ENCODE measurements at places on chromosomes 3 and 15.

DNA sequence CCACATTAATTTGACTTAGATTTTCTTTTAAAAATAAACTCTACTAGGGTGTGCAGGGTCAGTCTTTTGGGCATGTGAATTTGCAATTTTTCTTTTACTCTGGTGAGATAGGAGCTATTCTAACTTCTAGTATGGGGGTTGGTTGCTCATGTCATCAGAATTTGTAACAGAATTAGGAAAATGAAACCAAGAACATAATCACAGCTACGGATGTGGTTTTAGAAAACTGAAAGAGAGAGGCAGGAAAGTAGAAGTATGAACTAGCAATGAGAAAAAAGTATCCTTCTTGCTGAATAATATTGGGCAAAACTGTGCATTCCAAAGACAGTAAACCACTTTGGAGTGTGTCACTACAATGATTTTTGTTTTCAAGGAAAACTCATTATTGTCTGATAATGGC lies 43.3 kb downstream of the ADPGK start:
- DNase-seq, result no peak

DNA sequence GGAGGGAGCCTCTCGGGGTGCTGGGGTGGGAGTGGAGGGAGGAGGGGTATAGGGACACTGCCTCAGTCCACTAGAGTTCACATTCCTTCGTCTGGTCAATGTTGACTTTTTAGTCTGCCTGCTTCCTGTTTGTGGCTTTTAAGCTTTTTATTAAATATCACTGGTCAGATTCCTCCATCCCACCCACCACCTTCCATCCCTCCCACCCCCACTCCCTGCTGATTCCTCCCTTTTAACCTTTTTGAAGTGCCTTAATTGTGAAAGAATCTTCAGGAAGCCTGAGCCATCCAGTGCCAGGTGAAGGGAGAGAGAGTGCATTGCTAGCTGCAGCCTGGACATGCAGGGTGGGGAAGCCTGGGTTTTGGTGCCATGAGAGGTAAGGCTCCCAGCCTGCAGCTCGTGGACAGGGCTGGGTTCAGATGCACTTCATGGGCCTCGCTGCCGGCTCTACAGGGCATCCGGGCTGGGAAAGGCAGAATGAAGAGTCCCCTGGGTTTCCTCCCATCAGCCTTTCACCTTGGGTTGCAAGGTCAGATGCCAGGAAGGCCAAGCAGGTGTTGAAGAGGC lies 105.9 kb downstream of the DNAJB8 start:
- DNase-seq, result no peak

- DNase-seq, result no peak
These were observed 911.6 kb downstream of the ROBO1 start for GRCh38 chr3:78856164-78856563.

DNA sequence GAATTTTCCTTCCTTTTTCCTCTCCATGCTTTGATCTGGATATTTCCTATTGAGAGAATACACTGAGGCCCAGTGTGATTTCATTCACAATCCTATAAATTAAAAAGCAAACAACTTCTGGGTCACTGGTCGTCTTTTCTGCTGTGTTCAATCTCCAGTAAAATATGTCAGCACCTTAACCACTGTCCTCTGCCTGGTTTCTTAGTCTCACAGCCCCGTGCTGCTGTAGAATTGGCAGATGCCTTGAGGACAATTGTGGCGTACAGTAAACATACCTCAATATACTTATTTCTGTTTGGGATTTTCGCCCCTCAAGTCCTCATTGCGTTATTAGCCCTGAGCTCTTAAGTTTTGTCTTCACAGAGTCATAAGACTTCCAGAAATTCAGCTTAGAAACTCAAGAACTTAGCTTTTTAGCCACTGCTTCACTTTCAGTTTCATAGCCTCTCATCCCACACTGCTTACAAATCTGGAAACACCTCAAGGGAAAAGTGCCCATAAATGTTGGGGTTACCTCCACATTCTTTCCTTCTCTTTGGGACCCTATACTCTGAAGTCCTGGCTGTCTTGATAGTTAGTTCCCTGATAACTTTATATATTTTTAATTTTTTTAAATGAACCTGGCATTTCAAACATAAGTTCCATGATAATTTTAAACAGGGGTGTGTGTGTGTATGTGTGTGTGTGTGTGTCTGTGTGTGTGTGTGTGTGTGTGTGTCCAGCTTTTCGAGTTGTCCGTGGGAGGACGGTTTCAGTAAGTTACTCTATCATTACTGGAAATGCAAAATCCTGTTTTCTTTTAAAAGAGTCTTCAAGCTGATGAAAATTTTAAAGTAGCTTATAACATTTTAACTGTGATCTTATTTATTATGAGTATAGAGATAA lies 238.4 kb upstream of the CTDSPL start:
- DNase-seq, result no peak

DNA sequence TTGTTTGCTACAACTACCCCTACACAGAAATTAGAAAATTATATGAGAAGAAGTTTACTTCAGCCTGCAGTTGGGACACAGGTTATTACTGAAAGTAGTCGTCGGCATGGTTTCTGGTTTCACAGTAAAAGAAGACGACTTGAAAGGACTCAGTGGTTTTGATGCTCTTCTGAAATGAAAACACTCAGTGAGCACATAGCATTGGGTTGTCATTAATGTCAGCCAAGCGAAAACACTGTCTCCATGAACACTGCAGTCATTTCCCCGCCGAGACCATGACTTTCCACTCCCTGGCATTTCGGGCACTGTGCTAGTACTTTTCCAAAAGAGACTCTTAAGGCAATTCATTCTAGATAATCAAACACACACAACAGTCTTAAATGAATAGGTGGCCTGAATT lies 69.2 kb upstream of the ICE2 start:
- no peak for DNase-seq

GRCh38 chr3:53182764-53183355 lies 21.9 kb downstream of the PRKCD start:
- DNase-seq, result no peak

- DNase-seq, result no peak
These were observed 65.8 kb upstream of the ICE2 start for GRCh38 chr15:60544581-60545264.

DNA sequence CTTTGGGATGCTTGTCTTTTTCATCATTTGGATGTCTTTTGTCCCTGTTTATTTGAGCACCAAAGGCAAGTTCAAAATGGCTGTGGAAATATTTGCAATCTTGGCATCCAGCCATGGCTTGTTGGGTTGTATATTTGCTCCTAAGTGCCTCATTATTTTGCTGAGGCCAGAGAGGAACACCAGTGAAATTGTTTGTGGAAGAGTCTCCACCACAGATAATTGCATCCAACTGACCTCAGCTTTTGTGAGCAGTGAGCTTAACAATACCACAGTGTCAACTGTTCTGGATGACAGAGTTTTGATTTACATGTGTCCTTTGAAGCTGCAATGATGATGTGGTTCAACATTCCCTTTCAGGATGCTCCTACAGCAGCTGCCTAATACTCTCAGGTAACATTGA lies 83.0 kb upstream of the KCNAB1 start:
- no peak for DNase-seq

DNA sequence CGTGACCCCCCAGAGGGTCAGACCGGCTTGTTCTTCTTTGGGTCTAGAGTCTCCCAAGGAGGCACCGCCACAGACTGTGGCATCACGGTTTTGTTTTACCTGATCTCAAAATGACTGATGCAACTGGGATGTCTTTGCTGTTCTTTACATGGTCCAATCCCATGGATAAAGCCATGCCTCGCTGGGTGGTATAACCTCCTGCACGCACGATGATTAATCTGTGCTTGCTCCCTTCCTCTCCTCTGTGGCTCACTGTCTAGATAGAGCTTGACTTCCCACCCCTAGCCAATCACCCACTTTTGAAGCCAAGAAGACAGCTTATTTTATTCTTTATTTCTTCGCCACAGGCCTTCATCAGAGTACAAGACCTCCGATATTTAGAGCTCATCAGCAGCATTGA lies 36.6 kb upstream of the RHO start:
- DNase-seq, result no peak

GRCh38 chr3:39186692-39187151 lies 5.7 kb downstream of the XIRP1 start:
- no peak for DNase-seq

- DNase-seq, result no peak
These were observed 656.0 kb downstream of the MCTP2 start for GRCh38 chr15:94887391-94887790.

- no peak for DNase-seq
These were observed 9.8 kb downstream of the DPH3 start for GRCh38 chr3:16254916-16255315.

DNA sequence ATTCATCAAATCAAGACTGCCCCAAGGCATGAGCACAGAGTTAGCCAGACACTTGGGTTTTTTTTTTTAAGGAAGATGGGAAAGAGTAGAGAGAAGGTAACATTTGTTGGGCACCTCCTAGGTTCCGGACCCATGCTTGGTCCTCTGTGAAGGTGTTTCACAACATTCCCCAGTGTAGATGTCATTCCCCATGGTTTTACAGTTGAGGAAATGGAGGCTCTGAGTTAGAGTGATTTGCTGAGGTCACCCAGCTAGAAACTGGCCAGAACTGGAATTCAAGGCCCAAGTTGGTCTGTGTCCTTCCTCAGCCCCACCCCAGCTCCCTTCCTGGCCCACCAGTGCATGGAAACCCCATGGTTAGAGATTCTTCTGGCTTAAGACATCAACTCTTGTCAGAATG lies 19.9 kb downstream of the WNT7A start:
- no peak for DNase-seq

DNA sequence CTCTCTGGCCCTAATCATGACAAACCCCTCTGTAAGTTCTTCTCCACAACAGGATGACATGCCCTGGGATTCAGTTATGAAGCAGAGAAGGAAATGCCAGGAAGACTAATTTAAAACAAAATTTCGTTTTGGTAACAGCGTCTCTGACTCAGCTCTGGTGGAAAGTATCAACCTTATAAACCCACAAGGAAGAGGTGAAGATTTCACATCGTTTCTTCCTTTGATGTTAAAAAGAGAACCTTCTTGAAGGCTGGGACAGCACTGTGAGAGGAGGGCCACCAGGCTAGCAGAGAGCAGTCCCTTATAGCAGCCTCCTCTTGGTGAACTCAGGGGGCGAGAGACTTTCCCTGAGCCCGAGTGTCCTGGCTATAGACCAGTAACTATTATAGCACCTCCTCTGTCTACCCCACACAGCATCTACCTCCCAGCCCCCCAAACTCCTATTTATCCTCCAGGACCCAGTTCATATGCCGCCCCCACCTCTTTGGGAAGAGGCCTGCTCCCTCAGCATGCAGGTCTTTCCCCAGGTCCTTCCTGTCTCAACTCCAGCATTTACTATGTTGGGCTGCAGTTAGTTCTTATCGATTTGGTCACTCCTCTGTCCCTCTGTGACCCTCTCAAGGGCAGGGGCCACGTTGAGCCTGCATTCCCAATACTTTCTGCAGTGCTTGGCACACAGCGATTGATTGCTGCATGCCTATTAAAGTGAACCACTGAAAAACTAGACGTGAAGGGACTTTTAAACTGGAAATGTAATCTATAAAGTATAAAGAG lies 321.5 kb upstream of the ICE2 start:
- no peak for DNase-seq

GRCh38 chr15:92163641-92164040 lies 230.0 kb upstream of the ST8SIA2 start:
- no peak for DNase-seq

GRCh38 chr3:8784676-8785435 lies 15.4 kb upstream of the OXTR start:
- DNase-seq, result no peak

GRCh38 chr15:28289694-28290463 lies 32.1 kb downstream of the HERC2 start:
- no peak for DNase-seq

DNA sequence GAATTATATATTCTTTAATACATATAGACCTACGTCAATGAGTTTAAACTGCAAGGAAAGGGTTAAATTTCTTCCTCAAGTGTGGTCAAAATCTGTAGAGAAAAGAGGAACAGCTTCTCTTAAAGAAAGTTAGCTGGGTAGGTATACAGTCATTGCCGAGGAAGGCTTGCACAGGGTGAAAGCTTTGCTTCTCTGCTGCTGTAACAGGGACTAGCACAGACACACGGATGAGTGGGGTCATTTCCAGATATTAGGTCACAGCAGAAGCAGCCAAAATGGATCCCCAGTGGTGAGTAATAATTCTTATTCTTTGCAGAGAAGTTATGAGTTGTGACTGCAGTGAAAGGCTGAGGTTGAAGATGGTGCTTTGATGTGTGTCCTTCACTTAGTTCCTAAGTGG lies at the start of gene CD86:
Gene CD86 (plus strand): TSS at position 148 of the 400 bp plus-strand sequence. CDS start 128 bp downstream, at position 276.
- no peak for DNase-seq

GRCh38 chr15:75989045-75989444 lies 23.2 kb downstream of the NRG4 start:
- no peak for DNase-seq

GRCh38 chr15:42010434-42010833 lies 10.4 kb downstream of the PLA2G4E start:
- no peak for DNase-seq

DNA sequence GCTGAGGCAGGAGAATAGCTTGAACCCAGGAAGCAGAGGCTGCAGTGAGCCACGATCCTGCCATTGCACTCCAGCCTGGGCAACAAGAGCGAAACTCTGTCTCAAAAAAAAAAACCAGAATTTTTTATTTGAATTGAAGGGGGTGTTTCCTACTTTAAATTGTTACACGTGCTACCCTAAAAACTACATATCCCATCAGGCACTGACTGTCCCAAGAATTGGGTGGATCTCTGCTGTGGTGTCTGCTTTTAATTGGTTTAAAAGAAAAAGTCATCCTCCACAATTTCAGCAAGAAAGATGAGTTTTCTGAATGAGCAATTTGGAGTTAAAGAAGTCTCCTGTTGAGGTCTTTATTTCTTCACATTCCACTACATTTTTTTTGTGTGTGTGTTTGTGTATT lies 2.1 kb downstream of the PDIA3 start:
- DNase-seq, result no peak

DNA sequence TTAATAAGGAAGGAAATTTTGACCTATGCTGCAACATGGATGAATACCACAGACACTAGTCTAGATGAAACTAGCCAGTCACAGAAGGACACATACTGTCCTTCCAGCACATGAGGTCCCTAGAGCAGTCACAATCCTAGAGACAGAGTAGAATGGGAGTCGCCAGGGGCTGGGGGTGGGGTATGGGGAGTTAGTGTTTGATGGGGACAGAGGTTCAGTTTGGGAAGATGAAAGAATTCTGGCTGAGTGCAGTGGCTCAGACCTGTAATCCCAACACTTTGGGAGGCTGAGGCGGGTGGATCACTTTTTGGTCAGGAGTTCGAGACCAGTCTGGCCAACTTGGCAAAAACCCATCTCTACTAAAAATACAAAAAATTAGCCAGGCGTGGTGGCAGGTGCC lies 99.2 kb downstream of the TPRA1 start:
- no peak for DNase-seq

DNA sequence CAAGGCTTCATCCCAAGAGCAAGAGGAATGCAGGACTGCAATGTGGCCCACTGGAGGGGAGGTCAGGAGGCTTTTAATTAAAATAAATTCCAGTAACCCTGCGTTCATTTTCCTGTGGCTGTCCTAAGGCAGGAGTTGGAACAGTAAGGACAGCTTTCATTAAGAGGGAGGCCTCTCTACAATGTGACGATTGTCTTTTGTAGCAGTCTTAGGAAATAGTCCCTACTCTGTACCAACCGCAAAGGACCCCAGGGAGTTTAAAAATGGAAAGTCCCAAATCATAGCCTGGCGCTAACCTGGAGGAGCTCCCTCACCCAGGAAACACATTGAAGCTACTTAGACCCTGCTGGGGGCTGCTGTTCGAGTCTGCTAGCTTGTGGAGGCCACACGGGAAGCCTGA lies 62.8 kb downstream of the SYNM start:
- no peak for DNase-seq

GRCh38 chr15:47570881-47571640 lies 146.2 kb upstream of the SEMA6D start:
- DNase-seq, result no peak

GRCh38 chr3:151393146-151393830 lies 8.7 kb upstream of the P2RY12 start:
- no peak for DNase-seq
